Tibial nerve (tissue), 4 donors: ENCODE measurements at places on chromosomes 6 and 20. TPM values are rescaled to one million over a fixed set of nuclear protein-coding genes. Genes with fewer than 3 reads are reported as not detected.
A peak's percentile ranks its signal among the peaks of the same experiment; 100 is the strongest.

DNA sequence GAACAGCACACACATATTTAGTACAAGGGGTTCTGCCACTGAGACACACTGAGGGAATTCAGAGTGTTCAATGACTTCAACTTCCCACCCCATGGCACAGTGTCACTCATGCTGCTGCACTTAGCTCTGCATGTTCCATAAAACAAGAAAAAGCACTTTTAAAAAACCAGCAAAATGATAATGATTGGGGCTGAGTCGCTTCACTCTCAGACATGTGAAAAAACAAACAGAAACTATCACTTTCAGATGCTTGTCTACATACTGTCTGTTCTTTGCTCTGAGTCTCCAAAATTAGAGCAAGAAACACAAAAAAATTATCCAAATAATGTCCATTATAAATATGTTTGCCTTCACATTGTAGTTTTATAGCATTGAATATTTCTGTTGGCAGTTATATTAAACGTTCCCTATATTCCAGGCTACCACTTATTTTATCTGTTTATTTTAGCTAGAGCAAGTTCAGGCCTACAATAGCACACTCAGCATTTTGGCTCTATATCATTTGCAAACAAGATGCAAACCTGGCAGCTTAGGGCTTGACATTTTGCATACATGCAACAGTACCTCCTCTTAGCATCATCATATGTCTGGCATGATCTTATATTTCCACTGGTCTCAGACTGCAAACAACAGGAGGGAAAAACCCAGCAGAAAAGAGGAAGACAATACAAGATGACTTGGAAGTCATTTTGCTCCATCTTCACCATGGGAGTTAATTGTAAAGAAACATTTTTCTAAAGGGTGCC, 398.8 kb downstream of the HACE1 start:
- H3K36me3 ChIP-seq: no peaks in the 10 kb centered on the region
- H3K4me1 ChIP-seq: no peaks in the 10 kb centered on the region
- H3K27ac ChIP-seq: no peak overlapping the region
- H3K27me3 ChIP-seq: no peaks in the 10 kb centered on the region

GRCh38 chr20:6769903-6770785, 2.7 kb downstream of the BMP2 start:
- H3K4me3 ChIP-seq: peak overlapping the region; percentile 75
- peaks cover 17% of the 10 kb centered on the region for H3K27me3 ChIP-seq
- DNase-seq: peak; percentile 11
- H3K4me1 ChIP-seq: no peaks in the 10 kb centered on the region
- no peaks in the 10 kb centered on the region for H3K36me3 ChIP-seq

DNA sequence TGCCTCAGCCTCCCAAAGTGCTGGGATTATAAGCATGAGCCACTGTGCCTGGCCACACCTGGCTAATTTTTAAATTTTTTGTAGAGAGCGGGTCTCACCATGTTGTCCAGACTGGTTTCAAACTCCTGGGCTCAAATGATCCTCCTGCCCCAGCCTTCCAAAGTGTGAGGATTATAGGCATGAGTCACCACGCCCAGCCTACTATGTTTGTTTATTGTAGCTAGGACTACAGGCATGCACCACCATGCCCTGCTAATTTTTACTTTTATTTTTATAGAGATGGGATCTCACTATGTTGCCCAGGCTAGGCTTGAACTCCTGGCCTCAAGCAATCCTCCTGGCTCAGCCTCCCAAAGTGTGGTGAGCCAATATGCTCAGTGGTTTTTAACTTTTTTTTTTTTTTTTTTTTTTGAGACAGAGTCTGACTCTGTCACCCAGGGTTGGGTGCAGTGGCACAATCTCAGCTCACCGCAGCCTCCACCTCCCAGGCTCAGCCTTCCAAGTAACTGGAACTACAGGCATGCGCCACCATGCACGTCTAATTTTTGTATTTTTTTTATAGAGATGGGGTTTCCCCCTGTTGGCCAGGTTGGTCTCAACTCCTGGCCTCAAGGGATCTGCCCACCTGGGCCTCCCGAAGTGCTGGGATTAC, 12.0 kb upstream of the DDX43 start:
- H3K4me1 ChIP-seq: no peaks in the 10 kb centered on the region
- H3K27ac ChIP-seq: no peak overlapping the region
- H3K4me3 ChIP-seq: no peak overlapping the region
- no peaks in the 10 kb centered on the region for H3K36me3 ChIP-seq
- DNase-seq: no peak

DNA sequence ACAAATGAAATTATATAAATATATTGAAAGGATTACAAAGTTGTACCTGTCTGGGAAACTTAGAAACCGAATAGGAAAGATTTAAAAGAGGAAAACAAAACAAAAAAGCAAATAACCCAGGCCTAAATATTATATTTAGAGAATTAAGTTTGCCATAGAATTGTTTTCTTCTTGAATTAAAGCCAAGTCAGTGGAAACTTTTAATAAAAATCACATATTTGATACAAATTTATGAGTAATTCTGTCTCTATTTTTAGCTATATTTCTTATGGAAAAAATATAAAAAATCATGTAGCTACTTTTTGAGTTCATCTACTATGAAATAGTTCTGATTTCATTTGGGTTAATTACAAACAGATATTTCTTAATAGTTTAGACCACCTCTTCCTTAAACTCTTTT, 470.2 kb upstream of the HSF2 start:
- H3K27ac ChIP-seq: no peak overlapping the region
- H3K27me3 ChIP-seq: no peaks in the 10 kb centered on the region
- no peaks in the 10 kb centered on the region for H3K4me1 ChIP-seq
- no peaks in the 10 kb centered on the region for H3K36me3 ChIP-seq

- H3K27me3 ChIP-seq: no peaks in the 10 kb centered on the region
- H3K4me3 ChIP-seq: no peak overlapping the region
- no peaks in the 10 kb centered on the region for H3K4me1 ChIP-seq
- H3K36me3 ChIP-seq: no peaks in the 10 kb centered on the region
- no peak overlapping the region for H3K27ac ChIP-seq
These were observed 191.6 kb upstream of the PRDM1 start for GRCh38 chr6:105894556-105894955.

COL12A1 gene
- total RNA-seq: 539 TPM

ADGRF4 gene
- not detected for total RNA-seq
